ENCODE measurements at places on chromosomes 1 and 21.

- no peak for DNase-seq
These were observed 1.4 kb downstream of the PFKFB2 start for GRCh38 chr1:207054491-207054890.

- no peak for DNase-seq
These were observed 25.8 kb upstream of the MPZL1 start for GRCh38 chr1:167695756-167696561.

GRCh38 chr21:15688016-15688415 is 41.8 kb upstream of the USP25 start:
- no peak for DNase-seq

- no peak for DNase-seq
These were observed 66.7 kb downstream of the LBR start for GRCh38 chr1:225361176-225361575.

DNA sequence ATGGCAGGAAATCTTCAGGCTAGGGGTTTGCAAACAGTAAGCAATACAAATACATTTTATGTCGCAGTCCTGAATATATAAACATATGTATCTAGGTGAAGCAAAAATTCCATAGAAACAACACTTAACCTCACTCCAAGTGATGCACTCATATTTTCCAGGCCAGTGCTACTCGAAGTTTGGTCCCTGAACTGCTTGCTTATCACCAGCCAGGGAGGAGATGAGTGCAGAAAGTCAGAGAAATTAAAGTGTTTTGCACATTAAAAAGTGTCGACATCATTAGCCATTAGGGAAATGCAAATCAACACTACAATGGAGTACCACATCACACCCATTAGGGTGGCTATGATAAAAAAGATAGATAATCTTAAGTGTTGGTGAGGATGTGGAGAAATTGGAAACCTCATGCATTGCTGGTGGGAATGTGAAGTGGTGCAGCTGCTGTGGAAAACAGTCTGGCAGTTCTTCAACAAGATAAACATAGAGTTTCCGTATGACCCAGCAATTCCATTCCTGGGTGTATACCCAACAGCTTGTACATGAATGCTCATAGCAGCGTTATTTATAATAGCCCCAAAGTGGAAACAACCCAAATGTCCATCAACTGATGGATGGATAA is 70.5 kb upstream of the CSF1 start:
- no peak for DNase-seq

DNA sequence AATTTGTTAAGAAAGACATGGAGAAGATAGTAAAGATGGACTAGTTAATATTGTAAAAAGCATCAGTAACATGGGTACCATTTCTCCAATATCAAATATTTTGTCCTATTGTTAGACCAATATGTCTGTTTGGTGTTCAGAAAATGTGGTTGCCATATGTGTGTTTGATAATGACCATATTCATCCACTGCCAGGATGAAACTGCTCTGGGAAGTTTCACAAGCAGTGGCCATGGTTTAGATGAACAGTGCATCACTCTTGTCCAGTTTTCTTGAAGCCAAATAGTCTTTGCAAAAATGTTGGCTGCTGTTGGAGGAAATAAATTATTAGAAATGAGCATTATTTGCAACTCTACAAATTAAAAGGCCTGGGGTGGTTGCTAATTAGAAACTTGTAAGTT is 333.8 kb downstream of the NUF2 start:
- no peak for DNase-seq

DNA sequence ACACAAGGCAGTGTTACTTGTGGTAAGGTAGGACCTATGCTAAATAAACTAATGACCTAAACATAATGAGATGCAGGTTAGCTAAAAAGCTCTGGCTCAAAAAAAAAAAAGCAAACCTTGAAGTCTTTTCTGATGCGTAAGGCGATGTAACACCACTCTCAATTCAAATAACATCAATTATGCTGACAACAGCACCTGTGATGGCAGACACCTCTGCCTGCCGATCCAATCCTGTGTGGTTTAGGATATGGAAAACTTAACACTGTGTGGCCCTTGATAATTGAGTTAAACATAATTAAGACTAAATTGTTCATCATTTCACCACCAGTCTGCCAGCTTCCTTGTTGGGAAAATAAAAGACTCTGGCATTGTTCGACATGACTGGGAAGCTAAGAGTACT is 9.1 kb downstream of the RPAP2 start:
- DNase-seq = no peak

GRCh38 chr21:46079352-46080170 is 18.4 kb upstream of the COL6A2 start:
- DNase-seq = no peak

DNA sequence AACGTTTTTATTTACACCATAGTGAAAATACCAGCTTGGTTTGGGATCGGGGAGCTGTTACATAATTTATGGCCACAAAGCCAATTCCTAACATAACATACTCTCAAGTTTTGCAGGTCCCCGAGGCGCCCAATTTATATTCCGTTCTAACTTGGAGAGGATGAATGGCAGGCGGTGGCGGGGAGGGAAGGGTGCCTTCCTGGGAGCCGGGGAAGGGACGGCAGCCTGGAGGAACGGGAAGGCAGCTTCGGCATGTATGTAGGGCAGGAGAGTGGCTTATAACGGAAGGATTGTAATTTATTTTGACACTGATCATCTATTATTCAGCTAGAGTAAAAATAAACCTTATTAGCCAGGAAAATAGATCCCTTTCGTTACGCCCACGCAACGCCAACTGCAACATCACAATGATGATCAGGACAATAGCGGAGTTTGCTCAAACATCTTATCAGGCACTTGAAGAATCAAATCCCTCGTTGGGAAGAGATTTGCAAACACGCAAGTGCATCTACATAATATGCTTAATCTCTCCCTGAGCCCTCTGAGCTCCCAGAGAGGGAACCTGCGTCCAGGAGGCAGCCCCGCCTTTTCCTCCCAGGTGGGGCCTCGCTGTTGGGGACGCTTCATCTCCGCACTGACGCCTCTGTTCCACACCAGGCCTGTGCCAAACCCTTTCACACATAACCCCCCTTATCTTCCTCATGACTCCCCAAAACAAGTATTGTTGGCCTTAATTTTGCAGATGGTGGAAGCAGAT is 93.7 kb upstream of the C1orf174 start:
- no peak for DNase-seq

DNA sequence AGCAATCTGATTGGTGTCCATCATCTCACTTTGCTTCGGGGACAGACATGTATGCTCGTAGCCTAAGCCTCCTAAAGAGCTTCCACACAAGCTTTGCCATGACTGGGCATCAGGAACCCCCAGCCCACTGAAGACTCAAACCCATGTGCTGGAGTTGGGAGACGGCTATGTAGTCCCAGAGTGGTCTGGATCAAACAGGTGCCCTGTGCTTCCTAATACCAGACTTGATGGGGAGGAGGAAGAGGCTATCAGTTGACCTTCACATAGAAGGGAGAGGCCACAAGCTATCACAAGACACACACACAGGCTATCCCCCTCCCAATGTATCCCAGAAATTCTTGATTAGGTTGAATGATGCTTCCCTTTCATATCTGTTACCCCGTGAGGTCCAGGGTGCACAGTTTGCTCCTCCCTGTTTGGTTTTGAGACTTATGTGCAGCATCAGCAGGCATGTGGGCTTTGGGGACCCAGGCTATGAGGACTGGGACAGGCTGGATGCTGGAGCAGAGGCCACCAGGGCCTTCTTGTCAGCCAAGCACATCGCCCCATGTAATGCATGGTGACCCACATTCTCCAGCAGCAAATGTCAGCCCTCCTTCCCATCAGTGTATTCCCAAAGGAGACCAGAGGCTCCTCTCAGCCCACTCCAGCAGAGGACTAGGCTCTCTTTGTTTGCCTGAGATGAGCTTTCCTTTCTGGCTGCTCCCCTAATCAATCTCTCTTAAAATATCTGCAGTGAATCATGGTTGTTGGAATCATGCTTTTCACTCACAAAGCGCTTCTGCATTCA is 159.8 kb downstream of the GRIK3 start:
- no peak for DNase-seq

Data from endothelial cell of umbilical vein (primary cell).